ENCODE measurements at places on chromosomes 1 and 21.
A peak's percentile ranks its signal among the peaks of the same experiment; 100 is the strongest.

- peak; percentile 10 for DNase-seq
Observed at GRCh38 chr1:200610846-200611245, 9.7 kb downstream of the KIF14 start.

DNA sequence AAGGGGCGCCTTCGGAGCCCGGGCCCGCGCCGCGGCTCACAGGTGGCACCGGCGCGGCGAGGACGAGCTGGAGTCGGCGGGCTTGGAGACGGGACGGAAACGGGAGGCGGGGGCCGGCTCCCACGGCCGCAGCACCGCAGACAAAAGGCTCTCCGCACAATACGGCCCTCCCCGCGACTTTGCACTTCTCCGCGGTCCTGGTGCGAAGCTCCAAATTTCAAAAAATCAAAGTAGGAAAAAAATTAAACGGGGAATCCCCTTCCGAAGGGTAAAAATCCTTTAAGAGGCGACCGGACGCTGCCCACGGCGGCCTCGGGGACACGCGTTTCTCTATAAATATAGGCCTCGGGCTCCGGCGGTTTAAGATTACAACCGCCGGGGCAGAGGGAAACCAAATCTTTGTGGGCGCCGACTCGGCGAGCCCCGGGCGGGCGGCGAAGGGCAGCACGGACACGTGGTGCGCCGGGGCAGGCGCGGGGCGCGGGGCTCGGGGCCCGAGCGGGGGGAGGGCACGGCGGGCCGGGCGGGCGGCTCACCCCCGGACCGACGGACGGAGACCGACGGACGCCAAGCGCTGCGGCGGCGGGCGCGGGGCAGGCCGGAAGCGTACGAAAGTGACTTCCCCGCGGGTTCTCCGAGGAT is 453 bp downstream of the PABPC4 start:
- DNase-seq: no peak

GRCh38 chr1:72892461-72892860 is 610.1 kb upstream of the NEGR1 start:
- DNase-seq: no peak

DNA sequence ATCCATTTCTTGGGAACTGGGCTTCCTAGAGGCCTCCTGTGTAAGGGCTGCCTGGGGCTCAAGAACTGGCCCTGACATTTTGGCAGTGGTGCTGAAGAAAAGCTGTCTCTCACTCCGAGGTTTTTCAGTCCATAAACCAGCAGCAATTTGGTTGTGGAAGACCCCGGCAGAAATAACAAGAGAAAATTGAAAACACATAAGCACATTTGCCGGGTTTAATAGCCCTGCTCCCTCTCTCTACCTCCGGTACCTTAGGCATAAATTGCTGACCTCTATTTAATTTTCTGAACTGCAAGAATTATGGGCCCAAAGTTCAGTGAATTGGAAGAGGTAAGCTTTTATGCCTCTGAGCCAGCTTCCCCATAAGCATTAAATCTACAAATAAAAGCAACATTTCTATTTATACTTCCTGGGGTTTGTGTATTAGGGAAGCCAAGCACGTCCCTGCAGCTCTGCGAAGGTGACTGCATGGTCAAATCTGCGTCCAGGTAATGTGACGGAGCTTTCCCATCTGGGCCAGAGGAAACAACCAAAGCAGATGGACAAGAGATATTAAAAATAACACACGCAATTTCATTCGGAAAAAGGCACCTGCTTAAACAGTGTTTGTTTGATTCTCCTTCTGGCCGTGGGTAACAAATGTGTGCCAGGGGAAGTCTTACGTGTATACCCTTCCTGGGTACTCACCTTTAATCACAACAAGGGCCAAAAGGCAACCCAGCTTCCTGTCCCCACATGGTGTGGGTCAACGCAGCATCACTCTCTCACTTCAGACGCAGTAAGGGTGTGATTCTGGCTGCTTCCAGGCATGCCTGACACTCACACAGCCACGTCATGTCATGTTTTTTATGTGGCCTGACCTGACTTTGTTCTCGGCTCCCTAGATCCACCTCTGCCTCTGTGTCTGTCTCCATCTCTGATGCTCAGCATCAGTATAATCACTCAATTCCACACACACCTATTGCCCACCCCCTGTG is 69.2 kb downstream of the PAPPA2 start:
- DNase-seq: no peak

GRCh38 chr1:7150724-7151280 is 365.5 kb downstream of the CAMTA1 start:
- DNase-seq: no peak

- DNase-seq: no peak
Observed at GRCh38 chr1:113793878-113794834, 18.1 kb downstream of the RSBN1 start.

- DNase-seq: no peak
Observed at GRCh38 chr1:116126281-116126680, 15.1 kb downstream of the MAB21L3 start.

- DNase-seq: peak; percentile 44
Observed at GRCh38 chr1:66350001-66350547, 183.9 kb upstream of the SGIP1 start.

- DNase-seq: no peak
Observed at GRCh38 chr1:7329868-7330615, 441.1 kb upstream of the VAMP3 start.

DNA sequence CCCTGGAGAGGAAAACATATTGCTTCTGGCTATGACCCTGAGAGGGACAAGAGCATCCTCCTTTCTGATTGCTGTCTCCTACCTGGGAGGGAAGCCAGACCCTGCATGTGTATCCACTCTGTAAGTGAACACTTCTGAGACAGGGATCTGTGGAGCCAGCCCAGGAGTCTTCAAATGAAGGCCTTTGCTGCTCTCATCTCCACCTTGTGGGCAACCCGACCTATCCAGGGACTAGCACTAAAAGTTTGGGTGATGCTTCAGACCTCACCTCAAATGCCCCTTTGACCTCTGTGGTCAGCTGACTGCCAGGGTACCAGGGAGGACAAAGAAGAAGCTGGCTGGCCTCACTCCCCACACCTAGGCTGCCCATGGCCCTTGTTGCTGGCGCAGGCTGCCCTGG is 64.7 kb downstream of the KCND3 start:
- DNase-seq: no peak

GRCh38 chr1:117534995-117535467 is 70.8 kb upstream of the TENT5C start:
- DNase-seq: peak; percentile 77

- DNase-seq: no peak
Observed at GRCh38 chr1:36612881-36613280, 130.2 kb upstream of the CSF3R start.

All from A172 (cell line).